ENCODE measurements at places on chromosomes 16 and 17. TPM values are rescaled to one million over a fixed set of nuclear protein-coding genes. Genes with fewer than 3 reads are reported as not detected.

KDM6B gene
- total RNA-seq: 70.8 TPM

MYOCD gene
- total RNA-seq: 8.0 TPM

- DNase-seq: no peak
Observed at GRCh38 chr17:2302778-2303203, 794 bp downstream of the SMG6 start.

DNA sequence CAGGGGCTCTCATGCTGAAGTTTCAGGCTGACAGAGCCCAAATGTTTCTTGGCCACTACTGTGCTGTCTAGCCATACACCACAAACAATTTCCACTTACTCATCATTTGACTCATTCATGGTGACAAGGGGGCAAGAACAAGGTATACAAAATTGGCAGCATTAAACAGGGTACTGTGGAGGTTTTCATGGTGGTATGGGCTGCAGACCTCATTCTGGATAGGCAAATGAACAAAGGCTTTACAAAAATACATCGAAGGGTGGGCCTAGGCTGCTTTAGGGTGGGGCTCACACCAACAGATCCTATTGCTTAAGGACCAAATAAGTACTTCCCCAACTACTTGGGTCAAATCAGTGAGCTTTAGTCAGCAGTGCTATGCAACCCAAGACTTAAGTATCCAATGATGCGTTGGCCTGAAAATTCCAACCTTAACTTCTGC lies 53.0 kb downstream of the N4BP1 start:
- no peak for DNase-seq

DNA sequence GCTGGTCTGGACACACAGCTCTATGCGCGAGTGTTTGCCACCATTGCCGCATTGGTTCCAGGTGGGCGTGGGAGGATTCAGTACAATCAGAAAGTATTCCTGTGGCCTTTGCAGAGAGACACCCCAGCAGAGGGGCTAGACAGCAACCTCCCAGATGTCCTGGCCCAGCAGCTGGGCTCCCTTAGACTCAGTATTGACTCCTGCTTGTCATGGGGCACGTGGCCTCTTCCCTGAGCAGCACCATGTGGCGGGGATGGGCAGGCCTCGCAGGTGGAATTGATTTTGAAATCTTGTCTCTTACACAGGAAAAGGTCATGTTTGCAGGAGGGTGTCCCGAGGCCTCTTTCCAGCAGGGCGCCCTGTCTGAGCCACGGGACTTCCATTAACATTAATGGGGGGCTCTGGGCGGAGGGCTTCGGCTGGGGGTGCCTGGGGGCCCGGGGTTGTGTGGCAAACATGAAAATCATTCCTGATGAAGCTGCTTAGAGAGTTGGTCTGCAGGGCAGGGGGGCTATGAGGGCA lies 96.4 kb downstream of the C16orf78 start:
- DNase-seq: no peak
